Hippocampal formation (tissue), 2 donors: ENCODE measurements at places on chromosomes 3 and 15.

DNA sequence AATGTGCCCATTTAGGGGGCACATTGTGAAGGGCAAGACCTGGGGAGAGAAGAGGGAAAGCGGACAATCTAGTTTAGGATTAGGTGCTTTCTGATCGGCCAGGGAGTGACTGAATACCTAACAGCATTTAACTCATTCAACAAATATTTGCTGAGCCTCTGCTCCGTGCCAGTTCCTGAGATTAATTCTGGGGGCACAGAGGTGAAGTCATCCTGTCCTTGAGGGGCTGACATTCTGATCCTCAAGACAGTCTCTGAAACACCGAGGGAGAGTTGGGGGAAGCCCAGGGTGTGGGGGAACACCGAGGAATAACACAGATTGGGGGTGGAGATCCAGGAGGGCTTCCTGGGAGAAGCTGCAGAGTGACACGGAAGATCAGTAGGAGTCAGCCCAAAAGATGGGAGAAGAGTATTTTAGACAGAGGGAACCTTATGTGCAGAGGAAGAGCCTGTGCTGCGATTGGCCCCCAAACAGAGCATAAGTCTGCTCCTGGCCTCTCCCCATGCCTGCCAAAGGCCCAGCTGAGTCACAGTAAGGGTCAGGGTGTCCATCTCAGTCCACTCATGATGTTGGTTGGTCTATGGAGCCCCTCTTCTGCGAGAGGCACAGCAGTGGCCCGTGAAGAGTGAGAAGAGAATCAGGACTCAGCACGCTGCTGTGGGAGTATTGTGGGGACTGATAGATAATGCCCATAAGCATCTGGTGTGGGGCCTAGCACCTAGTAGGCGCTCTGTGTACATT lies 60.2 kb downstream of the AMOTL2 start:
- no peak for DNase-seq

- peak; percentile 43 for DNase-seq
Observed at GRCh38 chr3:153927107-153927506, 194.1 kb upstream of the ARHGEF26 start.

DNA sequence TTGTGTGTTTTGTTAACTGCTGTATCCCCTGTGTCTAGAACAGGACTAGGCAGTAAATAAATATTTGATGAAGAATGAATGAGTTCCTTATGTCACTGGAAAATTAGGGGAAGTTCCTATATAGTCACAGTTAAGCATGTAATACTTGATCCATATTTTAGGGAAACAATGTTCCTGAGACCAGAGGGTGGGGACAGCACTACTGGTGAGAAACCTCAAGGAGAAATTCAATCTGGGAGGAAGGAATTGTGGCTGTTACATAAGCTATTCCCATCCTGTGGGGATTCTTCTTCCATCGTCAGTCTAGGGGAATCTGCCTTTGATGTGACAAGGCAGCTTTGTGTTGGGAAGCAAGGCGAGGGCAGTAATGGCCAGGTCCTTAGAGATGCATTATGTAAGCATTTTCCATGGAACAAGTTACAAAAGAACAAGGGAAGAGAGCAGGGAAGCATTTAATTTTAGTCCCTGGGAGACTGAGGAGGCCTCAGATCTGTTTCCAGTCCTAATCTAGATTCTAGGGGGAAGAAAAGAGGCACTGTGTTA lies 219.3 kb upstream of the TTC14 start:
- no peak for DNase-seq

- DNase-seq = no peak
Observed at GRCh38 chr15:88904257-88904623, 8.9 kb upstream of the HAPLN3 start.

DNA sequence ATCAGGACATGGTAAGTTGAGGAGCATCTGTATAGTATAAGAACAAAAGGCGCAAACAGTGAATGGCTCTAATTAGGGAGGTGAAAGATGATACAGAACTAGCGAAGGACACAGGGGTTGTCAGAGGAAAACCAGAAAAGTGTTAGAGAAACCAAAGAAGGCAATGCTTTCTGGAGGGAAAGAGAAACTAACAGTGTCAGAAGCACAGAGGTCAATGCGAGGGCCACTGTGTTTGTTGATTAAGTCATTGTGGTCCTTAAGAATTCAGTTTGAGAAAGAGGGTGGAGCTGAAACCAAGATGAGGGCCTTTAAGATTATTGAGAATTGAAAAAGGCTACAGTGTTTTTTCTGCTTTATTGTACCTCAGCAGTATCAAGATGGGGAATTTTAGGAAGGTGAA lies 28.8 kb downstream of the ATG7 start:
- no peak for DNase-seq

DNA sequence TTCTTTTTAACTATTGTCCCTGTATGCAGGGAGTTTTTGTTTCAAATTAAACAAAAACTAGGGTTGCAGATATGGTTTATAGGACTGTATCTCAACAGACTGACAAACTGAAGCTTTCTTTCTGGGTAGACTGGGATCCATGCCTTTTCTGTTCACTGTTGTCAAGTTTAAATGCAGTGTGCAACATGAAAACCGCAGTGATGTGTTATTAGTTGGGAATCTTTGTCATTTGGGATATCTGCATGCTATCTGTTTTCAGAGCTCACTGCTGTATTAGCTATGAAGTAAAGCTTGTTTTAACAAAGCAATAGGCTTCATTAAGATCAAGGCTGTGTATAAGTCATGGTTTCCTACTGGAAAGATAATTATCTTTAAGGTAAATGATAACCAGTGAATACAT lies 21.4 kb upstream of the MCF2L2 start:
- DNase-seq = no peak

DNA sequence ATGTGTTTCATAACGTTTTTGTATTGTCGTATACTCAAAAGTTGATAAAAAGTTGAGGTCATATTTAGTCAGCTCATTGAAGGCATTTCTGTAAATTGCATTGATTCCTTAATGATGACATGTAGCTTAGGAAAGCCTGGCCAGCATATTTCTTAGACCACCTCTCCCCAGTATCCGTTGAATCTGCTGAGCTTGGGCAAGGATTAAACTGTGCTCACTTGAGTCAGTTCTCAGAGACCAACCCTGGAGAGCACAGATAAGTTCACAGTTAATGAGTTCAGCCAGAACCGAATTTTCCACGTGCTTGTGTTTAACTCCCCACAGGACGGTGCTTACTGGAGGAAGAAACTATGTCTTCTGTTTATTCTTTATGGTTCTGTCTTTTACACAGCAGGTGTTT lies 132.7 kb downstream of the SLC25A26 start:
- no peak for DNase-seq

- no peak for DNase-seq
Observed at GRCh38 chr3:77815467-77815866, 775.6 kb downstream of the ROBO2 start.

GRCh38 chr15:27479296-27480140 lies 508.5 kb downstream of the GABRG3 start:
- DNase-seq = no peak

DNA sequence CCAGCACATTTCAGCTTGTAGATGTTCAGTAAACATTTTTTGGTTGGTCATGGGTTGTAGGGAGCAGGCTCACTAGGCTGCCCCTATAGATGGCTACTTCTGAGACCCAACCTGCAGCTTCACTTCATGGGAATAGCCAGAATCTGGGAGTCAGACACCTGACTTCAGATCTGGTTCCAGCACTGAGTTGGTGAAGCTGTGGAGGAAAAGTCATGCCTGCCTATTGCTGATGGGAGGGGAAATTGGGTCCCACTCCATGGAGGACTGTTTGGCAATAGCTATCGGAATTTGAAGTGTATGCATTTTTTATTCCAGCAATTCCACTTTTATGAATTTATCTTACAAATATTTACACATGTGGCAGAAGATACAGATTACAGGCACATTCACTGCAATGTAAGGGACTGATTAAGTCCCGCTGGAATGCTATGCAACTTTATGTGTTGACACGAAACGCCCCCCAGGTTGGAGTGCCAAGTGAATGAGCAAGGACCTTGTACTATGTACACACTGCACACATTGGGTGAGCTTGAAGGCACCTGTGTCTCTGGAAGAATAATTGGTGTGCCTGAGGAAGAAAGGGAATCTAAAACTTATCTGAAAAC lies 7.8 kb upstream of the CCR1 start:
- no peak for DNase-seq

DNA sequence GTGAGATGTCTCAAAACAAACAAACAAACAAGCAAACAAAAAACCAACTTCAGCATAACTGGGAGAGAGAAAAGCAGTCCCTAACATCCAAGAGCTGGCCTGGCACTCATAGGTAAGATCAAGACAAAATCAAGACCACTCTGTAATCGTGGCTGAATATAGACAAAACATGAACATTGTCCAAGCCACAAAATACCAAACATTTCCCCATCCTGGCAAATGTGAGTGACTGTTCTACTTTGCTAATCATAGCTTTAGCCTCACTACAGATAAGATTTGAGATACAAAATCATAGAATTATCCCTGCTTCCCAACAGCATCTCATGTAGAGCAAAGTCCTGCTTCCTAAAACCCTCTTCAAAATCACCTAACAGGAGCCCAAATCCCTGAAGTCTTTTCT lies 116.7 kb upstream of the PRTG start:
- no peak for DNase-seq

- no peak for DNase-seq
Observed at GRCh38 chr15:83498801-83499200, 51.7 kb downstream of the SH3GL3 start.

DNA sequence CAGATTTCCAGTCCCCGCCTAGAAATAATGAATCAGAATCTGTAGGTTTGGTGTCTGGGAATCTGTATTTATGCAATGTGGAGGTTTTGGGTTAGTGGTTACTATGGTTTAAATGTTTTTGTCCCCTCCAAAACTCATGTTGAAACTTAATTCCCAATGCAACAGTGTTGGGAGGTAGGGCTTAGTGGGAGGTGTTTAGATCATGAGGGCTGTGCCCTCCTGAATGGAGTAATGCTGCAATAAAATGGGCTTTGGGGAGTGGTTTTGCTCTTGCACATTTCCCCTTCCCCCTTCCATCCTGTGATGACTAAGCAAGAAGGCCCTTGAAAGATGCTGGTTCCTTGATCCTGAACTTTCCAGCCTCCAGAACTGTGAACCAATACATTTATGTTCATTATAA lies 9.2 kb upstream of the RFC4 start:
- no peak for DNase-seq

DNA sequence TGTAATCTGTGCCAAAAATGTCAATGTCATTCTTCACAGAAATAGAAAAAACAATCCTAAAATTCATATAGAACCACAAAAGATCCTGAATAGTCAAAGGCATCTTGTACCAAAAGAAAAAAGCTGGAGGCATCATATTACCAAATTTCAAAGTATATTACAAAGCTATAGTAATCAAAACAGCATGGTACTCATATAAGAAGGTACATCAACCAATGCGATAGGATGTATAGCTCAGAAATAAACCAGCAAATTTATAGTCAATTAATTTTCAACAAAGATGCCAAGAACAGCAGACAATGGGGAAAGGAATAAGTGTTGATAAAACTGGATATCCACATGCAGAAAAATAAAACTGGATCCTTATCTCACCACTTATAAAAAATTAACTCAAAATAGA lies 150.5 kb upstream of the PRICKLE2 start:
- no peak for DNase-seq

DNA sequence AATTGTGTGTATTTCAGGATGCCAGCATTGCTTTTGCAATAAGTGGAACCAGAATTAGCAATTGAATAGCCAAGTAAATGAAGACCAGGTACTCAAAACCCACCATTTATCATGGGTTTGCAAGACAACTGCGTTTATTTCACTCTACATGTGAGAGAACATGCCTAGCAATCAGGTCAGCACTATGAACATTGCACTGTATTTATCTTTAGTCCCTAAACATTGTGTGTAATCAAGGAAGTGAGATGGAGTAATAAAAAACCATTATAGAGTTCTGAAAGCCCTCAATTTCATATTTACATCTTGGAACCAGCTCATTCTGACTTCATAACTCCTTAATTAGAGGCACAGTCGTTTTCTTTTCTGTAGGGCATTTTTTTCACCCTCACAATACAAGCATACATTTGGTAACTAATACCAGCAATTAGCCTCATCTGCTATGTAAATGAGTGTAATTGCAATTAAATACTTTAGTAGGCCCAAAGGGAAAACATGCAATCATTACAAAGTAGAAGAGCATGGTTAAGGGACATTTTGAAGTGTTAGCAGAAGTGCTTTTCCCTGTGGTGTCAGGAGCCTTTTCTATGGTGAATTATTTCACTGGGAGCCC lies 153.1 kb upstream of the DPH6 start:
- DNase-seq = no peak

DNA sequence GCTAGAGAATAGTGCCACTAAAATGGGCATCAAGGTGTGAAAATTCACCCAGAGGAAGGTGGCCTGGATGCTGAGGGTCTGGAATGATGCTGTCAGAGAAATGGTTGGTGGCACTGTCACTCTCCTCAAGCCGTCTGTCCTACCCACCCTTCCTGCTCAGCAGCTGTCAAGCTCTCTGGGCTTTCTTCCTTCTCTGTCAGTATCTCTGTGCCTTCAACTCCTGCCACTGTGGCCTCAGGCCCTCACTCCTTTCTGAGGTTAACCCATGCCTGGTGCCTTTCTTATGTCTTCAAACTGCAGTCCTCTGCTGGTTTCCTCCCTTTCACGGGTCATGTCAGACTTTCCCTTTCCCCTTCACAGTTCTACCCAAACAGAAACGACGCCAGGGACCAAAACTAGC lies 4.4 kb downstream of the MYO5C start:
- DNase-seq = no peak

- peak; percentile 40 for DNase-seq
Observed at GRCh38 chr15:80695099-80695910, at the start of gene ABHD17C. Gene ABHD17C (plus strand): TSS chr15:80695310. CDS start chr15:80695430, 120 bp downstream.
